ENCODE measurements at places on chromosomes 4 and X.

GRCh38 chrX:124010157-124010556 lies 48.7 kb downstream of the STAG2 start:
- no peak for DNase-seq

DNA sequence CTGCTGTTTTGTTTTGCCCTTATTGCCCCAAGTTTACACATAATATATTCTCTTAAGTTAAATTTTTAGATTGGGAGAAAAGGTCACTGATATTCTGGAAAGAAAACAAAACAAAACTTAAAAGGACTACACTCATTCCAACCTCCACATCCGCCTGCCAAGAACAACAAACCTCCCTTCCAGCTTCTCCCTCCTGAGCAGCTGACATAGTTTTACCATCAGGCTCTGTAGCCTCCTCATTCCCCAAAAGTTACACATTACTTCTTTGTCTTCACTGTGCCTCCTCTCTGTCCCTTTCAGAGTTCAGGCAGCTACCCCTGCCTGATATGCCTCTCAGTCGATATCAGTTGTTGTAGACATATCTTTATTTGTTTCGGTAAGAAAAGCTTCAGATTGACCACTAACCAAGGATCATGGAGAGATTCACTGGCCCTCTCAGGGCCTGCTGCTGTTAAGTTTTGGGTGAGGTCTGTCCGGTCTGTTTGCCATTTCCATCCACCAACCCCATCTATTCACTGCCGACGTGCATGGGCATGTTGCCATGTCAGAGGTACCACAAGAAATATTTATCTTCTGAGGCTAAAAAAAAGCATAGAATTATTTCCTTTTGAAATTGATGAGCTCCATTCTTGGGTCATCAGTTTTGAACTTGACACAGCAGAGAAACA lies 164.1 kb downstream of the GASK1B start:
- DNase-seq: no peak

DNA sequence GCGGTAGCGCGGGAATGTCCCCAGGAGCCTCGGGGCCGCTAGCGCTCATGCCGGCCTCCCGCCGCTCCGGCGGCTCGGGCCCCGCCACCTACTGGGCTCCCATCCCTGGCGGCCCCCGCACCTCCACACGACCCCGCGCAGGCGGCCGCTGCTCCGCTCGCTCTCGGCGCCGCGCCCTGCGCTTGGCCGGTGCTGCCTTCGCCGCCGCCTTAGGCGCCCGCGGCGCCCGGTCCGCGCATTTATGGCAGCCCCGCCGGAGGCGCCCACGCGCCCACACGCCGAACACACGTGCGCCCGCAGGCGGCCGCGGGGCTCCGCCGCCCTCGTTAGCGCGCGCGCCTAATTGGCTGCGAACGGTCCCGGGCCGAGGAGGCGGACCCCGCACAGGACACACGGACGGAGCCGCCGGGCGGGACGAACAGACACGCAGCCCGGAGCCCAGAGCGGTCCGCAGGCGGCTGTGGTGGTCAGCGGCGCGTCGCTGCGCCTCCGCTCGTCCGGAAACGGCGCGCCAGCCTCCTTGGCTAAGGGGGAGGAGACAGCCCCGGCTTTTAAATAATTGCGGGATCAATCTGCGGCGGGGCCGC lies at the start of gene NKX1-1:
NKX1-1 (minus strand) TSS at position 49 of the 587 bp plus-strand sequence; CDS start at position 49, 0 bp downstream.
- DNase-seq: no peak

- DNase-seq: no peak
Observed at GRCh38 chr4:55312489-55313101, 33.4 kb upstream of the SRD5A3 start.

- no peak for DNase-seq
Observed at GRCh38 chr4:1244978-1245471, 3.9 kb downstream of the CTBP1 start.

DNA sequence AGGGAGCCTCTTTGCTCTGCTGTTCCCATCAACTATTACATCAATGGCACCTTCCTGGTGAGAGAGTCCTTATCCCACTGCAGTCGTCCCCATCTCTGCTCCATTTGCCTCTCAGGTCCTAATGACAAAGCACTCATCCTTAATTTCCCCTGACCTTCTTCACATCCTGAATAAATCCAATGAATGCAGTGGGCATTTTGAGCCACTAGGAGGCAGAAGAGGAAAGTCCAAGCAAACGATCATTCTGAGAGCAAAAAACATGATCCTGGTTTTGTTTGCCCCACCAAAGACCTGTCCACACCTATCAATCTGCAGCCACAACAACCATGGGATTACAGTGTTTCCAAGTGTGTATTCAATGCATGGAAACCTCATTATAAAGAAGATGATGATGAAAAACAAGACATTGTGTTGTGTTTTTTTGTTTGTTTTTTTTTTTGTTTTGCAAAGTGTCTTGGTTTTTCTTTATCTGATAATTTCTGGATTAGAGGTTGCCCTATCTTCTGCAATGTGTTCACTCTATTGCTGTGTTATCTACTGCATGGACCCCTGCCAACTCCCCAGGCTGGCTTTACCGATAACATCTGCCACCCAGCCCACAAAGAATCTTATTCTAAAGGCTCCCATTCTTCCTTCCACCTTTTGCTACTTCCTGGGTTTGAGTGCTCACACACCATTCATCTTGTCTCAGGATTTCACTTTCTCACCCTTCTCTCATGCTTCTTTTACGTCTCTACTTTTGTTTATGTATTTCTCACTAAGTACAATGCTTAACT lies 207.2 kb downstream of the NLGN4X start:
- no peak for DNase-seq

DNA sequence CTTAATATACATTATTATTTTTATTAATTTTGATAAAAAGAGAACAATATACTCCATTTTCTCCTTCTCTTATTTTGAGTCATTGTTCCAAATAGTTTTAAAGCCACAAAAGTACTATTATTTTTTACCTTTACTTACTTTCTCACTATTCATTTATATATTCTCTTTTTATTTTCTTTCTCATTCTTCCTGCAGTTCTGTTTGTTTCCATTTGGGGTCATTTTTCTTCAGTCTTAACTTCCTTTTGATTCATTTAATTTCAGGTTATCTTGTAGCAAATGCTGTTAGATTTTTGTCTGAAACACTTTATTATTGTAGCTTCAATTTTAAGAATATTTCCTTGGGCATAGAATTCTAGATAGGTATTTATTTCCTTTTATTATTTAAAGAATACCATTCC lies 438.6 kb upstream of the EPHA5 start:
- DNase-seq: no peak

GRCh38 chr4:1792832-1793495 lies at the start of gene FGFR3:
Gene FGFR3, plus strand, starts transcription at chr4:1793293. Its CDS starts 642 bp downstream, at chr4:1793935.
- DNase-seq: no peak

DNA sequence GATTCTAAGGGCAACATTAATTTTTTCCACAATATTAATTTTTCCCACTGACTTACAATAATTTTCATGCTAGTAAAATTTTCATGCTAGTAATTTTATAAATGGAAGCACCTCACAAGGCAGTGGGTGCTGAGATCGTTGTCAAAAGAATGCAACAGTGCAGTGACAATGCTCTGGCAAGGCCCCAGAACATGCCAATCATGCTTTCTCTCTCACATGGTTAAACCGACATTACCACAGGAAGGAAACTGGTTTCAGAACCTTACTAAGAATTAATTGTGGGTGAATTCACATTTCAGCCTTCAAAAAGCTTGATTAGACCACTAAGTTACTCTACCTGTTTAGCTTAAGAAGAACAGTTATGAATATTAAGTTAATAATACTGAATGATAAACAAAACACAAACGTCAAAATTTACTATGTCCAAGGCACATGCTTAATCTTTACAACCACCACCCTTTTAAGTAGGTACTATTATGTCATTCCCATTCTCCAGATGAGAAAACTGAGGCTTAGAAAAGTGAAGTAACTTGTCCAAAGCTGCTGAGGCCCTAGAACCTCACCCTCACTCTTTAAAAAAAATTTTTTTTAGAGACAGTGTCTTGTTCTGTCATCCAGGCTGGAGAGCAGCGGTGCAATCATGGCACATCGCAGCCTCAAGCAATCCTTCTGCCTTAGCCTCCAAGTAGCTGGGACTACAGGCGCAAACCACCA lies 10.0 kb upstream of the OPHN1 start:
- DNase-seq: no peak
